ENCODE measurements at places on chromosomes 2 and 18. TPM values are rescaled to one million over a fixed set of nuclear protein-coding genes. Genes with fewer than 3 reads are reported as not detected.

Gene CDK5R2
- polyA plus RNA-seq: 0.56 TPM

Gene ACVR1C
- polyA plus RNA-seq: 0.31 TPM

DNA sequence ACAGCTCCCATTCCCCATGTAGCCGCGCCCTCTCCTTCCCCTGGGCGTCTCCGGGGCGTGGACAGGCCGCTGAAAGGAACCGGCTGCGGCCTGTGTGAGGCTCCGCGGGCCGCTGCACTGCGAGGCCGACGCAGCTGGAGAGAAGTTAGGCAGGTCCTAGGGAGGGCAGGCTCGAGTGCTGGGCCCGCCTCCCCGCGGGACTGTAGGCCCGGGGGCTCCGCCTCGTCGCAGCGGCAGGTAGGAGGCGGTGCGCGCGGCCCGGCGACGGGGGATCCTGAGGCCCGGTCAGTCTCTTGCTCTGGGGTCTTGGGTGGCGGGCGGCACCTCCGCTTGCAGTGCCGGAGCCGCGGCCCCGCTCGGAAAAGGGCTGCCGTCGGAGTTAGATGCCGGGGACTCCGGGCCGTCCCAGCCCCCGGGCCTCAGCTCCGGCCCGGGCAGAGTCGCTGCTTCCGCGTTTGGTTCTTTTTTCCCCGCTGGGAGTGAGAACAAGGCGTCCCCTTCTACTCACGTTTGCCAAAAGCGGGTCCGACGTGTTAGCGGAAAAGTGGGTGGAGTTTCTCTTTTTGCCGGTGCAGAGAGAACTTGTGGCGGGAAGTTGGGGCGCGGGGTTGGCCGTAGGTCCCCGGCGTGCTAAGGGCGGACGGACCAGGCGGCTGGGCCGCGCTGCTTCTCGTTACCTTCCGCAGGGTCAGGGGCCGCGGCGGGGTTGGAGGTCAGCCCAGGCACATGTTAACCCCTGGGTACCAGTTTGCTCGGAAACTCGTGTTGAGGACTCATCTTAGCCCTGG, at the start of gene VRK2:
TSS of gene VRK2 (plus strand) at position 222 of the 788 bp plus-strand sequence. CDS start 2,026 bp downstream, outside the sequence.
- peak; percentile 97 for DNase-seq

GRCh38 chr2:44098050-44098449, 70.6 kb upstream of the PPM1B start:
- no peak for DNase-seq

DNA sequence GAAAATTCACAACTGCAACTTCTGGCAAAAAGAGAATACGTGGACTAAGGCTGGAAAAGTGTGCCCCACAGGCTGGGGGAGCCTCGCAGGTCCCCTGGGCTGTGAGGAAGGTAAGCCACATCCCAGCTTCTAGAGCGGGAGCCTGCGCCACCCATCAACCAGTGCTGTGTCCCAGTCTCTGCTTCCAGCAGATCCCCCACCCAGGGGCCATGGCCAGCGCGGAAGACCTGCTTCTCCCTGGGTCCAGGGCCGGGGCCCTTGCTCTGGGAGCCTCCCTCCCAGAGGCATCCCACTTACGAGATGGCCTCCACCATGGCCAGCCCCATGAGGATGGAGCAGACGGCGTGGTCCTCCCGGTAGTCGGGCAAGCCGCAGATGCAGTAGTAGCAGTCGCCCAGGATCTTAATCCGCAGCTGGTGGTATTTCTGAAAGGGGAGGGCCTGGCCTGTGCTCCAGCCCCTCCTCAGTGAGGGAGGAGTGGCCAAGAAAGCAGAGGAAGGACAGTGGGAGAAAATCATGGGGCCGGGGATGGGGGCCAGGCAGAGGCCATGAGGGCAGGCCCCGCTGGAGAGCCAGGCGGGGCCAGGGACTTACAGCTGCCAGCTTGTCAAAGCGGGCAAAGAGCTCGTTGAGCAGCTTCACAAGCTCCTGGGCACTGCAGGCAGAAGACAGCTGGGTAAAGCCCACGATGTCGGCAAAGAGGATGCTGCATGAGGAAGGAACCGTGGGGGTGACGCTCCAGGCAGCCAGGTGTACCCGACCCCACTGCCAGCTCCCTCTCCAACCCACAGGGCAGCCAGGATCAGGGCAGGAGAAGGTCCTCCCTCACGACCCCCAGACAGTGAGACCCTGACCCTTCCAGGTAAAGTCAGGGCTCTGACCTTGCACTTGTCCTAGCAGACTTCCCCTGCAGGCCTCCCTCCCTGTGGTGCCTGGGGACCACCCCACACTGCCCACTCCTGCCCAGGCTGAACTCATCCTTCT, 48.0 kb downstream of the CENPO start:
- DNase-seq: no peak

Gene FBXO48
- 0.58 TPM for polyA plus RNA-seq
